RCC 7860 (cell line): ENCODE measurements at places on chromosomes 12 and 14.

DNA sequence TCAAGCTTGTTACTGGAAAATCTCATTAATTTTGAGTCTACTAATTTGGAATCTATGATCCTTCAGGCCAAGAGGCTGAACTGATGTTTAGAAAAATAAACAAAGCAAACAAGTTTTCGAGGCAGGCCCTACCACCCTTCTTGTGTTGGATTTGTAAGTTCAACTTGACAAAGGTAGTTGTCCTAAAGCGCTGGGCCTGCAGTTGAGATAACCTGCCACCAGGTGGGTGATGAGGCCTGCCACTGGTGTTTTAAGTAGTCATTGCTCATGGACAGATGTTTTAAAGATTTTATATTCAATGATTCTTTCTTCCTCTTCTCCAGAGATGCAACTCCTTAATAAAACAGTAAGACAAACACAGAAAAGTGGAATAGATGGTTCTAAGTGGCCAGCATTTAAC is 19.4 kb downstream of the ACVRL1 start:
- no peak for DNase-seq

DNA sequence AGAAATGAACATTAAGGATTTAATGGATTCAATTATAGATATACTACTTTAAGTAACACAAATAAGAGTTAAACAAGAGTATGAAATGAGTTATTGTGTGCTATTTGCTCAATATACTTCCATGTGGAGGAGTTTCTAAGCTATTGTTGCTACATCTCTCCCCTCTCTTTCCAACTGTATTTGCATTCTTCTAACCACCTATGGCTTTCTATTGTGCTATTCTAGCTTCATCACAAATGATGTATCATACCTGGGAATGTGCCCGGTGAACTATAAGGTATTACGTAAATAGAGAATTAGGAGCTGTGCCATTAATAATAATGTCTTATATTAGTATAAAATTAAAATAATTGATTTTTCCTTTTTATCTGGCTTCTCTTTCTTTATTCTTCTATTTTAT is 87.1 kb upstream of the PLEKHG7 start:
- DNase-seq: no peak

DNA sequence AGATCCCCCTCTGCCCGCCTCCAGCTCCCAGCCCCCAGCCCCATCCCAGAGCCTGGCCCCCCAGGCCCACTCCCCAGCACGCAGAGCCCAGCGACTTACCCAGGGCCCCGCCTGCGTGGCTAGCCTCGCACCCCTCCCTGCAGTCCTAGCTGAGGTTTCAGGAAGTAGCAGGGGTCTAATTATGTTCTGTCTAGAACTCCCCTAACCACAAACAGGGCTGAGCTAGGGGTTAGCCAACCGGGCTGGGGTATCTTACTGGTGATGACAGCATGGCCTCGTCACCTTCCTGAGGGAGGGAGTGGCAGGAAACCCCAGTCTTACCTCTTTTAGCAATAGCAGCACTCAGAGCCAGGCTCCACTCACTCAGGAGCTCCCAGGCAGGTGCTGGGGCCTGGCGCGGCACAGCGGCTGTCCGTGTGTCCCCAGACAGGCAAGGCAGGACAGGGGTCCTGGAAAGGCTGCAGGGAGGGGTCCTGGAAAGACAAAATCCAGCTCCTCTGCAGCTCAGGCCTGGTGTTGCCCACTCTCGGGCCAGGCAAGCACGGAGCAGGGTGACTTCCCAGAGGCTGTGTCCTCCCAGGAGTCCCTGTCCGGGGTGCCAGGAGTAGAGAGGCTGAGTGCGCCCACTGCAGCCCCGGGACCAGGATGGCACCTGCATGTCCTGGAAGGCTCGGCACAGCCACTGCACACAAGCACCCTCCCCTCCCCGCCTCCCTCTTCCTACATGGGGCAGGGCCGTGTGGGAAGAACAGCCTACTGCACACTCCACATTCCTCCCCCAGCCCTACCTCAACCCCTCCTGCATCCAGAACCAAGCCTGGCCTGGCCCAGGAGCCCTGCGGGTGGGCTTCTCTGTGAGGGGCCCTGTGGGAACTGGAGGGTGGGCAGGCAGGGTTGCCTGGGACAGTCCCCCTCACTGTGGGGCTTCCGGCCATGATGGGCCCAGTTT is at the start of gene GPR132:
Gene GPR132 (minus strand): TSS at position 151 of the 949 bp plus-strand sequence. CDS start 10,010 bp downstream, outside the sequence.
- peak; percentile 78 for DNase-seq

DNA sequence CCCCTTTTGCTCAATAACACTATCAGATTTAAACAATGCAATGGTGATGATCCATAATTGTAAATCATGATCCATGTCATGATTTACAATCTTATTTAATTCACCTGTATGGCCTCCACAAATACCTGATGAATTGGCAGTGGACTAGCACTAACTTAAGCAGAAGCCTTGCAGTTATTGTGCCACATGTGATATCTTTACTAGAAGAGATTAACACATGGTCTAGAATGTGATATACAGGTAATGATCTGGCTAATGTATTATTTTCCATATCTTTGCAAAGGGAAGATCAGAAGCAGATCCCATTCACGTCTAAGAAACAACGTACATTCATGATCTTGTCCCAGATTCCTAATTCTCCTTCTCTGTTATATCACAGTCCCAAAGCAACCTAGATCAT is 66.0 kb downstream of the EGLN3 start:
- DNase-seq: no peak

DNA sequence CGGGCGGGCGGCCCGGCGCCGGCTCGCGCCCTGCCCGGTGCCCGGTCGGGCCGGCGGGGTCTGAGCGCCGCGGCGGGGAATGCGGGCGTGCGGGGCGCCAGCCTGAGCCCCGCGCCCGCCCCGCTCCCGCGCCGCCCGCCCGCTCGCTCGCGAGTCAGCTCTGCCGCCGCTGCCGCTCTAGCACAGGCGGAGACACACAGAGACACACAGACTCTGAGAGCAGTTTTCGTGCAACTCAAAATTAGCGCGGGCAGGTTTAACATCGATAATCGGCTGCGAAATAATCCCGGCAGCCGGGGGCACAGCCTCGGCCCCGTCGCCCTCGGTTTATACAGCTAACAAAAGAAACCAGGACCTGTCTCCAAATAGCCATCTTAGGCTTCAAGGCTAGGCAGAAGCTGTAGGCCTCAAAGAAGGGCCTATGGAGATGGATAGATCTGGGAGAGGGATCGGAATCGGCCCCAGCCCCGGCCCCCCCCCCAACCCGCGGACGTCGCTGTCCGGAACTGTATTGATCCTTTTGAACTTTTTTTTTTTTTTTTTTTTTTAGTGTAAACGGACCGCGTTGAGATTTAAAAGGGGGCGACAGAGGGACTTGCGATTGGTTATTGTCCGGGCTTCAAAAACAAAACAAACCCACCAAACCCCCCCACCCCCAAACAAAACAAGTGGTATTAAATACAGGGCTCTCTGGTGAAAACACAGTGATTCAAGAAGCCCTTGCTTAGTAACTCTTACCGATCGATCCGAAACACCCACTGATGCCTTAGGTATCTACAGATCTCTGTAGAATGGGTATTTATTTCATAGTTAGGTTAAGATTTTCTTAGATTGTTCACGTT is 1.1 kb downstream of the ARID2 start:
- peak; percentile 29 for DNase-seq

GRCh38 chr14:88323086-88323522 is at the start of gene KCNK10:
Gene KCNK10, minus strand, starts transcription at chr14:88323269. Its CDS starts 471 bp downstream, at chr14:88322798.
- no peak for DNase-seq

DNA sequence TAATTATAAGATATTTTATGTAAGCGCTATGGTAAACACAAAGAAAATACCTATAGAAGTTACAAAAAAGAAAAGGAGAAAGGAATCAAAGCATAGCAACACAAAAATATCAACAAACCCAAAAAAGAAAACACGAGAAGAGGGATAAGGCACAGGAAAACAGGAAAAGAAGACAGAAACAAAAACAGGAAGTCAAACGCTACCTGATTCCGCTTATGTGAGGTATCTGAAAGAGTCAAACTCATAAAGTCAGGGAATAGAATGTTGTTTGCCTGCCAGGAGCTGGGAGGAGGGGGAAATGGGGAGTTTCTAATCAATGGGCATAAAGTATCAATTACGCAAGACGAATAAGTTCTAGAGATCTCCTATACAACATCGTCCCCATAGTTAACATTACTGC is 39.9 kb upstream of the GPR132 start:
- DNase-seq: no peak

GRCh38 chr12:117019866-117020265 is 79.3 kb downstream of the TESC start:
- DNase-seq: no peak

DNA sequence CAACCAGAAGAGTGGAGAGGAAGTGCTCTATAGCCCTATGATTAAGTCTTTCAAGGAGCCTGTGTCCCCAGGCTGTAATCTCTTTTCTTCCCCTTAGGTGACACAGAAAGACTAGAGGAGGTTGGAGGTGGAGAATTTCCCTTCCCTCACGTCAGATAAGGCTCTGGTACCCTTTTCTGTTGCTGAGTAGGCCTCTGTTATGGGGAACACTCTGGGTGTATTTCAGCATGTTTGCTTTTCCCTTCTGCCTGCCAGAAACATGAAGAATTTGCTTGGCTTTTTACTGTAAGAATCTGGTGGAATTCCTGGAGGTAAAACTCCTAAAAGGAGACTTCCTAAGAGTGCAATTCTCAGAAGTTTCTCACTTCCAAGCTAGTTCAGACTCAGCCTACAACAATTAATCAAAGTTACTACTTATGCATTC is 58.3 kb downstream of the SIX1 start:
- DNase-seq: no peak

GRCh38 chr12:58090685-58091084 is 149.3 kb downstream of the ATP23 start:
- no peak for DNase-seq

DNA sequence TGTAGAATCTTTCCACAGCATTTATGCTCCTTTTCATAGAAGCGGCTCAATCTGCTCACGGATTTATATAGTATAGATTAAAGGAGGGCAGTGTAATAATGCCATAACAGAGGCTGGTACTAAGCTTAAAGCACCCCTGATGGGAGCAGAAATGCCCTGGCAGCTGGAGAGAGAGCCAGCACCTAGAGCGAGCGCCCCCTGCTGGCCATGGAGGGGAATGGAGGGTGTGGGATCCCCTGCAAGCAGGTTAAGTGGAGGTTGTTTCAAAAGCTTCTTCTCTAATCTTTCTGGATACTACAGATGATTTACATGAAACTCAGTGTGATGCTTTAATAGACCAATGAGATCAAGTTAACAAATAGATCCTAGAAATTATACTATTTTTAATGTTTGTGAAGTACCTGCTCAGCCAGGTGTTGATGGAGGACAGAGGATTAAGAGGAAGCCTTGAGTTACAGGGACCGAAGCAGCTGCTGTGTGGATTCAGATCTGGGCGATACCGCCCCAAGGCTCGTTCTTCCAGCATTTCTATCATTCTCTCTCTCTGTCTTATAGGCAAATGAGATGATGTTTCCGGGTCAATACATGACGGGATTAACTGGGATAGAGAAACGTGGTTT is 1519.3 kb upstream of the TMEM132C start:
- DNase-seq: peak; percentile 17

- DNase-seq: no peak
These were observed 7.6 kb downstream of the CD69 start for GRCh38 chr12:9753073-9753472.

- no peak for DNase-seq
These were observed 41.7 kb downstream of the BLTP3B start for GRCh38 chr12:100101000-100101399.

DNA sequence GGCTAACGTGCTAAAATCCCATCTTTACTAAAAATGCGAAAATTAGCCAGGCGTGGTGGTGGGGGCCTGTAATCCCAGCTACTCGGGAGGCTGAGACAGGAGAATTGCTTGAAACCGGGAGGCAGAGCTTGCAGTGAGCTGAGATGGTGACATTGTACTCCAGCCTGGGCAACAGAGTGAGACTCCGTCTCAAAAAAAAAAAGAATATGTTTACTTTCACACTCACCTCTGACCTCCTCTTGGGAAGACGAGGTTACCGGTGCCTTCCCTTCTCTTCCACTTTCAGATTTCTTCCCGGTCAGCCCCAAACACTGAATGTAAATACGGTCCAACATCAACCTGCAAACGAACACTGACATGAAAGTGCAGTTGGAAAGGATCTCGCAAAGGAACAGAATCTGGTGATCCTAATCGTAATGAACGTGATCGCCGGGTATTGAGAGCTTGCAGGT is 31.8 kb upstream of the PPP1R13B start:
- no peak for DNase-seq

DNA sequence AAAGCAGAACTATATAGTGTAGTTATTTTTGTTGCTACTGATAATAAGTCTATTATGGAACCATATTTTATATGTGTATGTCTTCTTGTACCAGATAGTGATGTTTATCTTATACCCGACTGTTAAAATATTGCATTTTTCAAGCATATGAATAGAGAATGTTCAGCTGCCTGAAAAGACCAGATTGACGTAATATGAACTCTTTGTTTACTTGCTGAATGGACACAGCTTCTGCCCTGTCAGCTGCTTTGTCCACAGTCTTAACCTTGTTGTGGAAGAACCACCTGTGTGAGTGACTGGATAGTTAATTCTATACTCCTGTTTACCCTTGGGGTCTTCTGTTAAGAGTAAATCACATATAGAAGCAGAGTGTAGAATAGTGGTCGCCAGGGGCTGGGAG is 109.3 kb downstream of the LGR5 start:
- no peak for DNase-seq

GRCh38 chr14:32364941-32365340 is 35.8 kb downstream of the AKAP6 start:
- no peak for DNase-seq

- no peak for DNase-seq
These were observed 43.6 kb downstream of the PTPRR start for GRCh38 chr12:70876952-70877351.

- no peak for DNase-seq
These were observed 4.1 kb upstream of the CCND2 start for GRCh38 chr12:4269279-4269991.

GRCh38 chr14:79405512-79405910 is 805.8 kb downstream of the DIO2 start:
- DNase-seq: no peak

- DNase-seq: no peak
These were observed 2.7 kb downstream of the CIROP start for GRCh38 chr14:23101986-23102625.

GRCh38 chr14:92416544-92416943 is 93.6 kb downstream of the SLC24A4 start:
- DNase-seq: no peak

DNA sequence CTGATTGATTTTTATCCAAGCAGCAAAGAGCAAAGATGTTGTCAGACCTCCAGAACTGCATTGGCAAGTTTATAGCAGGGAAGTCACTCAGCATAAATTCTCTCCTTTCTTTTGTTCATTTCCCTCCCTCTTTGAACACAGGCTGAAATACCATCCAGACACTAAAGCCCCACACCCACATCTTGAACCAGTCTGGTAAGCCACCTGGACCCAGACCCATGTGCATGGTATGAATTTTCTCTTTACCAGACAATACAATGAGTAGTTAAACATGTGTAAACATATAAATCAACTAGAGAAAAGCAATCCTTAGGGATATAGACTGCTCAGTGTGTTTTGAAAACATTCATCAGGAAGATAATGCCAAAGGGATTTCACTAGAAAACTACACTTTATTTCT is 488.3 kb upstream of the FLRT2 start:
- DNase-seq: no peak
